CD8-positive, alpha-beta memory T cell (primary cell): ENCODE measurements at places on chromosomes 12 and 14.
A peak's percentile ranks its signal among the peaks of the same experiment; 100 is the strongest.

DNA sequence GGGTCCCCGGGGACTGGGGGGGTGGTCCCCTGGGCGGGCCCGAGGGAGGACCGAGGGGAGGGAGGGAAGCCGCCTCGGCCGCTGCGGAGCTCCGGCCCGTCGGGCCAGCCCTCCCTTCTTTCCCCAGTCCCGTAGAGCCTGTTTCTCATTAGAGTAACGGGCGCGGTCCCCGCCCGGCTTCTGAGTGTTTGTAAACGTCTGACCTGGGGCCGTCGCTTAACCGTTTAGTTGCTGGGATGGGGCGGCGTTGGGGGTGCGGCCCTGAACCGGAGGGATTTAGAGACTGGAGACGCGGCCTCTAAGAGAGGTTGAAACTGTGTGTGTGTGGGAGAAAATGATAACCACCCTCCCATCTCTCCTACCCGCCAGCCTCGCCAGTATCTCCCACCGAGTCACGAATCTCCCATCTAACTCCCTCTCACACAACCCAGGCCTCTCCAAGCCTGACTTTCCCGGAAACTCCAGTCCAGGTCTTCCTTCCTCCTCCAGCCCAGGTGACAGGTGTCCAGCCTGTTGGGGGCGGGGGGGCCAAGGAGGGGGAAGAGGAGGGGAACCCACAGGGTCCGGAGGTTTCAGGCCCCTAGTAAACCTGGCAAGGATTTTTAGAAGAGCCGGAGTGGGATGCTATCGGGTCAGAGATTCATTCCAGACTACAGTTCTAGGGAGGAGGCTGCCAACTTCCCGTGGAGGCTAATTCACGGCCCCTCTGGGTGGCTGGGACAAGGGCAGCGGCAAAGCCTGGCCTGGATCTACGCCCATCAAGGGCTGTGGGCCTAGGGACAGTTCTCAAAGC lies 1.1 kb upstream of the NFATC4 start:
- peaks cover 45% of the 10 kb centered on the region for H3K27me3 ChIP-seq
- peak; percentile 48 for DNase-seq
- H3K36me3 ChIP-seq, result no peaks in the 10 kb centered on the region
- H3K27ac ChIP-seq, result peak overlapping the region; percentile 20

- no peak overlapping the region for H3K4me3 ChIP-seq
- peaks cover 25% of the 10 kb centered on the region for H3K4me1 ChIP-seq
- DNase-seq, result no peak
- H3K27me3 ChIP-seq, result no peaks in the 10 kb centered on the region
- H3K27ac ChIP-seq, result peak overlapping the region; percentile 60
- H3K36me3 ChIP-seq, result peaks cover 9% of the 10 kb centered on the region
Observed at GRCh38 chr12:108853981-108854446, 3.4 kb downstream of the SSH1 start.

GRCh38 chr12:130058926-130059472 lies 103.3 kb upstream of the FZD10 start:
- no peak for DNase-seq
- H3K4me3 ChIP-seq, result no peak overlapping the region
- no peaks in the 10 kb centered on the region for H3K27me3 ChIP-seq
- no peaks in the 10 kb centered on the region for H3K36me3 ChIP-seq
- no peak overlapping the region for H3K27ac ChIP-seq
- no peaks in the 10 kb centered on the region for H3K4me1 ChIP-seq

DNA sequence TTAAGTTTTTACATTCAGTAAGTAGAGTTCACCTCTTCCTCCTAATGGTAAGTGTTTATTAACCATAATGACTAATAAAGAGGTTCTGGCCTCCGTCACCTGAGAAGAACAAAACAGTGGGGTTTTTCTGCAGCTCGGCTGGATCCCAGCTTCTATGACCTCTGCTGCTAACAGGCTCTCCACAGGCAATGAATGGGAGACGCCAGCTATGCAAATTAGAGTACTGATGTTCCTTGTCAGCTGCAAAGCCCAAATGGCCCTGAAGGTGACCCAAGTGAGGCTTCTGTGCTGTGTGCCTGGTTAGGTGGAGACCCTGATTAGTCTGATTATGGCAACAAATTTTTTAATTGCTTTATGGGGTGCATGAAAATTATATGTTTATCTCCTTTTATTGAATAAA lies 218.1 kb downstream of the APAF1 start:
- H3K27me3 ChIP-seq, result no peaks in the 10 kb centered on the region
- H3K27ac ChIP-seq, result no peak overlapping the region
- no peak overlapping the region for H3K4me3 ChIP-seq
- no peaks in the 10 kb centered on the region for H3K4me1 ChIP-seq
- no peaks in the 10 kb centered on the region for H3K36me3 ChIP-seq

- H3K4me1 ChIP-seq, result no peaks in the 10 kb centered on the region
- no peak overlapping the region for H3K27ac ChIP-seq
- H3K27me3 ChIP-seq, result no peaks in the 10 kb centered on the region
- no peak overlapping the region for H3K4me3 ChIP-seq
- no peak for DNase-seq
Observed at GRCh38 chr12:74559728-74560127, 22.1 kb downstream of the ATXN7L3B start.

- H3K4me3 ChIP-seq, result no peak overlapping the region
- H3K27me3 ChIP-seq, result no peaks in the 10 kb centered on the region
- no peak overlapping the region for H3K27ac ChIP-seq
- H3K36me3 ChIP-seq, result no peaks in the 10 kb centered on the region
- H3K4me1 ChIP-seq, result no peaks in the 10 kb centered on the region
Observed at GRCh38 chr12:99455350-99456035, 192.1 kb upstream of the GARIN6 start.

DNA sequence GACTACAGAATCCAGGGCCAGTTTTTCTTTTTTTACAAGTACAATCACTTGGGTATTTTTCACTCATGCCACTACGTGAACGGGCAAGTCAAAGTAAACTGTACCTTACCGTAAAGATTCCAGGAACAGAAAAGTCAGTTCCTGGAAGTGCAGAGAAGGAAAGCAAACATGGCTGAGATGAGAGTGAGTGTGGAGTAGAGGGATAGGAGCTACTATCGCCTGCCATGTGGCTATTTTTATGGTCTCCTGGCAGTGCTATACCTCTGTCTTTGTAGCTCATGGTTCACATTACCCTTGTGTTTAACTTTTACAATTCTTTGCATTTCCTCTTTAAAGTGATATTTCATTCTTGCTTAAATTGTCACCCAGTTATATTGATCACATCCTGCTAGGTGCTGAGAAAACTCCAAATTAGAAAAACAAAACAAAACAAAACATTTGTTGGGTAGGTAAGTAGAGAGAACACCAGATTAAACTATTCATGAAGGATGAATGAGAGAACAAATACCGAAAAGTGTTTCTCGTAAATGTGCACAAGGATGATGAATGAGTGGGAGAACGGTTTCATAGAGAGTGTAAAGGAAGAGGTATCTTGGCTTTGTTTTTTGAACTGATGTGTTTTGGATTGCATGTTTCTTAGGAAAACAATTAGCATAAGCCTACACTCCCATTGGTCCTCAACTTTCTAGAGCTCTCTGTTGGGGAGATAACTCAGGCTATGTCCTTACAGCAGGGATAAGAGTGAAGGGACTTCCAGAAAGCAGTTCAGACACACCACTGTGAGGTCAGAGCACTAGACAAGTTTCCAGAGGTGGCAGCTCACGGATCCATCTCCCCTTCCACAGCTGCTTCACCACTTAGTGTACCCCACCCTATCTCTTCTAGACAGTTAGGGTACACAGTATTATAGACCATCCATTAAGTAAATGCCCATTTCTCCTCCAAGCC lies 163.7 kb downstream of the IPO8 start:
- H3K27me3 ChIP-seq, result no peaks in the 10 kb centered on the region
- H3K27ac ChIP-seq, result no peak overlapping the region
- DNase-seq, result no peak
- no peaks in the 10 kb centered on the region for H3K4me1 ChIP-seq

GRCh38 chr14:38735005-38735404 lies 368.0 kb downstream of the SEC23A start:
- no peak overlapping the region for H3K4me3 ChIP-seq
- no peaks in the 10 kb centered on the region for H3K36me3 ChIP-seq
- no peak for DNase-seq
- H3K27ac ChIP-seq, result no peak overlapping the region
- no peaks in the 10 kb centered on the region for H3K27me3 ChIP-seq
- no peaks in the 10 kb centered on the region for H3K4me1 ChIP-seq

- H3K4me1 ChIP-seq, result peaks cover 18% of the 10 kb centered on the region
- DNase-seq, result no peak
Observed at GRCh38 chr12:45473636-45474035, 255.9 kb upstream of the ARID2 start.

DNA sequence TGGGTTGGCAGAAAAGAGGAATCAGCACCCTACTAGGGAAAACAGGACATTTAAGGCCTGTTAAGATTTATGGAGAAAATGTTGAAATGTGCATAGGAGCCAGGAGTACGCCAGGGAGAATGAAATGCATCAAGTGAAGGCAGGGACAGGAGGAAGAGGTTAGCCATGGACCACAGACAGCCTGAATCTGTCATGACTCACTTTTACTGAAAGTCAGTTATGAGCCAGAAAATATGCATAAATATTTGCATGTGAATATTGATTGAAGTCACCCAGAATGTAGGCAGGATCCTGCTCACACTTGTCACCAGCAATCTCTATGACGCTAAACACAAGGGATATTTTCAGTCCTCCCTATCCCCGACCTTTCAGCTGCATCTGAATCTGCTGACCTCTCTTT lies 25.1 kb upstream of the CDK17 start:
- H3K27me3 ChIP-seq, result no peaks in the 10 kb centered on the region
- H3K4me3 ChIP-seq, result no peak overlapping the region
- H3K36me3 ChIP-seq, result no peaks in the 10 kb centered on the region
- no peak for DNase-seq
- H3K27ac ChIP-seq, result no peak overlapping the region
- H3K4me1 ChIP-seq, result peaks cover 12% of the 10 kb centered on the region

DNA sequence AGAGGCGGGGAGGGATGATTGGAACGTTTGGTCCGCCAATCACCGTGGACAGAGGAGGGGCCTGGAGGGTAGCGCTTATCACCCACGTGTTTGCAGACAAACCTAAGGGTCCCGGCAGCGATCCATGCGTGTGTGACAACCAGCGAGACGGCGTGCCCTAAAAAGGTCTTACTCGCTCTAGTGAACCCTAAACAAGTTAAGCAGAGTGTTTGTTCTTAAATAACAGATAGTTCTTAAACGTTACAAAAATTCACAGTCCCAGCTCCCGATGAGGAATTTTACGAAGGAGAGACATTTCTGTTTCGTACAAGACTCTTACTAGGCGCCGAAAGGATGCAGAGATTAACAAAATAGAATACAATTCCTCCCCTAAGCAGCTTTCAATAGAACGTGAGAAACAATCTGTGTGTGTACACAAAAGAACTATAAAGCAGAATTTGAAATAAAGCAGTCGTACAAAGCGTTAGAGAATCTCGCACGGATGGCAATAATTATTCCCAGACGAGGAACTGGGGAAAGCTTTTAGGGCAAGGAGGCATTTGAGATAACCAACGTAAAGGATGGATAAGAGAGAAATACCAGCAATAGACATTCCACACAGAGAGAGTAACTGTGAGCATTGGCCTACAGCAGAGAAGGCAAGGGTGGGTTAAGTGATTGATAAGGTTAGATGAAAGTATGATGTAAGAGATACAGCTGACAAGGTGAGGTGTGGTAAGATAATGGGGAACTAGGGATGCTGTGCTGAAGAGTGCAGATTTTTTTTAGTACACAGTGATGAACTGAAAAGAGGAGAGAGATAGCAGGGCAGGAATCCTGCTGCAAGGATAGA lies 831 bp upstream of the RPS6KA5 start:
- H3K27ac ChIP-seq, result peak overlapping the region; percentile 94
- H3K4me3 ChIP-seq, result peak overlapping the region; percentile 42
- no peaks in the 10 kb centered on the region for H3K27me3 ChIP-seq

GRCh38 chr12:6839482-6840201 lies 1.1 kb upstream of the GNB3 start:
- H3K36me3 ChIP-seq, result no peaks in the 10 kb centered on the region
- H3K27me3 ChIP-seq, result no peaks in the 10 kb centered on the region
- H3K27ac ChIP-seq, result no peak overlapping the region
- DNase-seq, result no peak
- H3K4me3 ChIP-seq, result no peak overlapping the region

- no peaks in the 10 kb centered on the region for H3K36me3 ChIP-seq
- H3K4me3 ChIP-seq, result no peak overlapping the region
- H3K4me1 ChIP-seq, result no peaks in the 10 kb centered on the region
- H3K27me3 ChIP-seq, result no peaks in the 10 kb centered on the region
- no peak for DNase-seq
- no peak overlapping the region for H3K27ac ChIP-seq
Observed at GRCh38 chr14:90572441-90573150, 175.8 kb downstream of the CALM1 start.
